ENCODE measurements at places on chromosomes 13 and 19.

DNA sequence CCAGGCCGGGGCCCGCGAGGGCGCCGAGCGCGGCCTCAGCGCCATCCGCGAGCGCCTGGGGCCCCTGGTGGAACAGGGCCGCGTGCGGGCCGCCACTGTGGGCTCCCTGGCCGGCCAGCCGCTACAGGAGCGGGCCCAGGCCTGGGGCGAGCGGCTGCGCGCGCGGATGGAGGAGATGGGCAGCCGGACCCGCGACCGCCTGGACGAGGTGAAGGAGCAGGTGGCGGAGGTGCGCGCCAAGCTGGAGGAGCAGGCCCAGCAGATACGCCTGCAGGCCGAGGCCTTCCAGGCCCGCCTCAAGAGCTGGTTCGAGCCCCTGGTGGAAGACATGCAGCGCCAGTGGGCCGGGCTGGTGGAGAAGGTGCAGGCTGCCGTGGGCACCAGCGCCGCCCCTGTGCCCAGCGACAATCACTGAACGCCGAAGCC lies 3.3 kb downstream of the APOE start:
- DNase-seq = no peak

DNA sequence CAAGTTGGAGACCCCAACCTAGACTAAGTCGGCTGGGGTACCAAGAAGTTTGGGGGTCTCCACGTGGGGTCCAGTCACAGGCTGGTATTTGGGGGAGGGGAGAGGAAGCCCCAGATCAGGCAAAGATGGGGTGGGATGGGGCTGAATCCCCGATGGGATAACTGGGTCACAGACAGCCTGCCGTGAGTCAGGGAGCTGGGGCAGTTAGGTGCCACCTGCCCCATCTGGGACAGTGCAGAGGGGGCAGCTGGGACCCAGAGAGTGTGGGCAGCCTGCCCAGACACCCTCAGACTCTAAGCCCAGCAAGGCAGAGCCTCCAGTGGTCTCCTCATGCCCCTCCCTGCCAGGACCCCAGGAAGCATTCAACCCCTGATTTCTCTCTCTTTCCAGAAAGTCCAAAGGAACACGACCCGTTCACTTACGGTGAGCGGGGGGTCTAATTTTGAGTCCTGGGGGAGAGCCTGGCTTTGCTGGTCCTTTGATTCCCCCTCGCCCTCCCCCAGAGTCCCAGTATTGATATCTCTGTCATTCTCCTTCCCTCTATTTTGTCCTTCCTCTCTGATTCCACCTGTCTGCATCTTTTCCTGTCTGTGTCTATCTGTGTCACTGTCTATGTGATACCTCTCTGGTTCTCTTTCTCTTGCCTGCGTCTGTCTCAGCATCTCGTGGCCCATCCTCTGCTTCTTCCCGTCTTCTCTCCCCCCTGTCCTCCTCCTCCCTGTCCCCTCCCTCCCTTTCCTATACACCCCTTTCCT lies 1.8 kb downstream of the FXYD1 start:
- no peak for DNase-seq

DNA sequence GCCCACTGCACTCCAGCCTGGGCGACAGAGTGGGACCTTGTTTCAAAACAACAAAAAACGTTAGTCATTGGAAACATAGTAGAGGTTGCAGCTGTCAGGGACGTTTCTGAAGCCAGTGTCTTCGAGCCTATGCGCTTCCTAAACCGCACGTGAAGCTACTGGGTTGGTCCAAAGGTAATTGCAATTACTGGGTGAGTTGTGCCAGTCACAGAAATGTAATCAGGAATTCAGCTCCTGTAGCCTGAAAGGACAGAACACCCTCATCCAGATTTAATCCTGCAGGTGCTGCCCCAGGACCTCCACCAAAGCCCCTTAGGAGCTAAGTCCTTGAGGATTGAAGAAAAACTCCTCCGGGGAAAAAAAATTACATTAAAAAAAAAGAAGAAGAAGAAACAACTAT lies 2.4 kb upstream of the RHPN2 start:
- DNase-seq = no peak

- no peak for DNase-seq
Observed at GRCh38 chr13:94218951-94219350, 260.5 kb downstream of the DCT start.

- DNase-seq = no peak
Observed at GRCh38 chr19:44684892-44685863, 13.8 kb upstream of the CEACAM16 start.

DNA sequence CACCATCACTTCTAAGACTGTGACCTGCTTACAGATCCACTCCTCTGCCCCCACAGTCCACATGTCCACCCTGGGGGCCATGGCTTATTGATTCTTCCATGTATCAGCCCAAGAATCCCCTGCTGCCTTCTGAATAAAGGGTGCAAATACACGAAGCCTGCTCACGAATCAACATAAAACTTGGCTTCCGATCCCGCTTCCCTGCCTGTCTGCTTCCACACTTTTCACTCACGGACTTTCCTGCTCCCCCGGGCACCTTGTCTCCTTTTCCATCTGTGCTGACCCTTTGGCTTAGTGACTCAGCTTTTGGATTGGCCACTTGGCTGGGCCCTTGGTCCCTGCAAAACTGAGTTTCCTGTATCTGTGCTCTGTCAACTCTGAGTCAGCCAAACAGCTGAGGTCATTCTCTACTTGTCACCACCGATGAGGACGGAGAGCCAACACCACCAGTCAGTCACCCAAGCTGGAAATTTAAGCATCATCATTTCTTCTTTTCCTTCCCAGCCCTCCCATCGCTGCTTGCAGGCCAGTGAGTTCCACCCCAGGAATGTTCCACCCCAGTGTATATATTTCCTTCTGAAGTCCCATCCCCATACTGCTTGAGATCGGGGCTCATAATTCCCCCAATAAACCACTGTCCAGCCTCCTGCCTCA lies 11.4 kb upstream of the USP12 start:
- no peak for DNase-seq

- DNase-seq = no peak
Observed at GRCh38 chr13:60074397-60074796, 89.3 kb downstream of the DIAPH3 start.

DNA sequence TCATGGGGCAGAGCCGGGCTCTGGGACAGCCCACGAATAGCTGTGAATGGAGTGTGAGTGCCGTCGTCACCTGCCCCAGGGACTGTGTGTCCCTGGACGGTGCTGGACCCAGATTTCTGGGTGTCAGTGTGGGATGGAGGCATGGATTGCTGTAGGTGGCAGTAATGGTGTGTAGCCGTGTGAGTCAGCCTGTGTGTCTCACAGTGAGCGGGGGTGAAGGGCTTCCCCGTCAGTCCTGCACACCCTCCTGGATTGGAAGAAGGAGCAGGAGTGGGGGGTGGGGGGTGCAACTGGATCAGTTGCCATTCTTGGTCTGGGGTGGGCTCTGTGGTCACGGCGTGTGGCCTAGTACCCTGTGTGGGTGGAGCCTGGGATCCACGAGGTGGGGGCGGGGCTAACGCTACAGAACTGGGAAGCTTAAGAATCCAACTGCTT lies 6.5 kb upstream of the LTBP4 start:
- DNase-seq = no peak

- DNase-seq = no peak
Observed at GRCh38 chr13:45670189-45670885, 31.8 kb upstream of the CBY2 start.

DNA sequence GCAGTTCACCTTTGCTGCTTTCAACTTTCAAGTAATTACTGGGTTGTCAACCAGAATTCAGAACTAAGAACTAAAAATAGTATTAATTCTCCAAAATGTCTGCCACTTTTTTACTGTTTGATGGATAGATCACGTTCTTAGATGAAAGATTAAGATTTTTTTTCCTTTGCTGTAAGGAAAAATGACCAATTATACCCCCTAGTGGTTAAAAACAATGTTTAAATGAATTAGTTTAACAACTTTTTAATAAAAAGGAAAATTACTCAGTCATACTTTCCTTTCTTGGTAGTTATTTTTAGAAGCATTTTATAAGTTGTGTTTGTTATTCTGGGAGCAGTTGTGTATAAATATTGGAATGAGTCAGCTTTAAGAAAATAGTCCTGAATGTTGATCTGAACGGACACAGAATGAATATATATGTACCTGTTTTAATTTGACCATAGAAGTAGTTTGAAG lies 4.6 kb downstream of the TM9SF2 start:
- no peak for DNase-seq

GRCh38 chr13:39297664-39298171 lies 259.5 kb downstream of the NHLRC3 start:
- DNase-seq = no peak

DNA sequence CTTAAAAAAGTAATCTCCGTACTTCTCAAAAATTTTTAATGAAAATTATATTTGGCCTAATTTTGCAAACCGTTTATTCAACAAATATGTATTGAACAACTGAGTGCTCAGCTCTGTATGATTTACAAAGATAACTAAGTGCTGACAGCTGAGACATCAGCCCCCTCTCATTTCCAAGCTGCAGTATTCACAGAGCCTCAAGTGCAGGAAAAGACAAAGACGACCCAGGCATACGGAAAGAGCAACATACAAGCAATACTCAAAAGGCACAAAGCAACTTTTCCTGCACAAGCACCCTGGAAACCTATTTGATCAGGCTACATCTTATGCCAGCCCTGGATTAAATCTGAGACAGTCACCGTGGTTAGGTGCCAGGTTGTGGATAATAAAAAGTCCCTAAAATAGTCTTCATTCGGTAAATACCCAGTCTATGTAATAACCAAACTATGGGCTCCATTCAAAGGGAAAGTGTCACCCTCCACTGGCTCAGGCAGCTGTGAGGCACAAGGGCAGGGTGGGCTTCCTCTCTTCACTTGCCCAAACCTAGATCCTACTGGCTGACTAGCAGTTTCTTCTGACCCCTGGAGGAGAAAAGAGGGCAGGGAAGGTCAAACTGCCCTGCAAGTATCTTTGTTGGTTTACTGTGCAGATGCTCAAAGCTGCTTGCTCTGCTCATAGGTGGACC lies 65.5 kb downstream of the TBC1D4 start:
- DNase-seq = no peak

DNA sequence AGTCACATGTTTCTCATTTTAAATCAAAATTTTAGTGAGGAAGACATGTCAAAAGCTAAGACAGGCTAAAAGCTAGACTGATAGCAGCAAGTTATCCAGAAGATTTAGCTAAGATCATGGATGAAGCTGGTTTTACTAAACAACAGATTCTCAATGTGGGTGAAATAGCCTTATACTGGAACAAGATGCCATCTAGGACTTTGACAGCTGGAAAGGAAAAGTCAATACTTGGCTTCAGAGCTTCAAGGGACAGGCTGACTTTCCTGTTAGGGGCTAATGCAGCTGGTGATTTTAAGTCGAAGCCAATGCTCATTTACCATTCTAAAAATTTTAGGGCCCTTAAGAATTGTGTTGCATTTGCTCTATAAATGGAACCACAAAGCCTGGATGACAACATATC lies 455.3 kb upstream of the SLC10A2 start:
- DNase-seq = no peak

DNA sequence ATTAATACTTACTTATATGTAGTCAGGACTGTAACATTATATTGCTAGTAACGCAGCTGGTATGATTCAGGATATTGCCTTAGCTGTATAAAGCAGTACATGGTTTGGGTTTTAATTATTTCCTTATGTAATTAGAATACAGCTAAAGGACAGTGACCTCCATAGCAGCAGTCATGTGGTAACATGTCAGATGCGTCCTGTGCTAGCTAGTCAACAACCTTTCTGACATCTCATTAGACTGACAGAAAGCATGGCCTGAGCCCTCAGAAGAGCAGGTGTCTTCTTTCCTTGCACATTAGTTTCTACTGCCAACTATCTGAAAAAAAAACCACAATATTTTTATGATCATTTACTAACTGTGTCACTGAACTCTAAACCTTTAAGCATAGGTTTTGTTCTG lies 122.2 kb downstream of the MAB21L1 start:
- DNase-seq = no peak

GRCh38 chr13:52707375-52707774 lies 32.2 kb downstream of the CNMD start:
- DNase-seq = no peak

GRCh38 chr13:50393628-50394027 lies 378.4 kb downstream of the KCNRG start:
- no peak for DNase-seq

DNA sequence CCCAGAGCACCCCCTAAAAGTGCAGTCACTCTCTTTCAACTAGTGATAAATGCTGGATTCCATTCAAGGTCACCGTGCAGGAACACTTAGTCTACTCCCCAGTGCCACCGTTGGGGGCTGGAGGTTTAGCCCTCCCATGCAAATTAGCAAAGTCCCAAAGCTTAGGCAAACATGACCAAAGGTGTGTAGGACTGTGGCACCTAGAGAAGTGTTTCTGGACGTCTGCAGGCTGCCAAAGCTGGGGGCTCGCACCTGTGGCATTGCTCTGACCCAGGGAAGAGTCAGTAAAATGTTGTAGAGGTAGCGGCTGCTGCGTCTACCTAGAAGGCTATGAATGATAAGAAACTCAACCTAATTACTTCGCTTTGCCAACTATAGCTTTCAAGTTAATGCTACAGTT lies 13.9 kb downstream of the COL4A1 start:
- no peak for DNase-seq

GRCh38 chr19:20423381-20424197 lies 142.0 kb downstream of the ZNF737 start:
- DNase-seq = no peak

DNA sequence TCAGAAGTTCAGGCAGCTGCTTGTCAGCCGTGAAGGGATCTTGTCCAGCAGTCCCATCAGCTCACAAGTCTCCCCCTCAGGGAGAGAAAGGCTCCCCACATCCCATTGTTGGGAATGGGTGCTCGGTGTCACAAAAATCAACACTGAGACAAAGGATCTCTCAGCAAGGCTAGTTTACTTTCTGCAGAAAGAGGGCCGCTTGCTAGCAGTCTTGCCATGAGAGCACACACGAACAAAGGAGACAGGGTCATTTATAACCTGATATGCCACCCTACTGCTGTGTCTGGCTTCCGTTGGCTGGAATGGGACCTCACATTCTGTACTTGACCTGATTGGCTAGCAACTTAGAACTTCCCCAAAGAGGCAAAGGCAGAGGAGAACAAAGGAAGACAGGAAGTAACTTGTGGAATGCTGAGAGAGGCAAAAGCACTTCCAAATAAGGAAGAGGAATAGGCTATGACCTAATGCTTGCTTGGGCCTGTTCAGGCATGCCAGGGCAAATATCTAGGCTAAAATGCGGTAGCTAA lies 8.7 kb upstream of the IGFL3 start:
- DNase-seq = no peak

GRCh38 chr13:75985132-75985531 lies 349.0 kb downstream of the LMO7 start:
- DNase-seq = no peak

GRCh38 chr19:3580156-3580934 lies 4.9 kb upstream of the GIPC3 start:
- no peak for DNase-seq

DNA sequence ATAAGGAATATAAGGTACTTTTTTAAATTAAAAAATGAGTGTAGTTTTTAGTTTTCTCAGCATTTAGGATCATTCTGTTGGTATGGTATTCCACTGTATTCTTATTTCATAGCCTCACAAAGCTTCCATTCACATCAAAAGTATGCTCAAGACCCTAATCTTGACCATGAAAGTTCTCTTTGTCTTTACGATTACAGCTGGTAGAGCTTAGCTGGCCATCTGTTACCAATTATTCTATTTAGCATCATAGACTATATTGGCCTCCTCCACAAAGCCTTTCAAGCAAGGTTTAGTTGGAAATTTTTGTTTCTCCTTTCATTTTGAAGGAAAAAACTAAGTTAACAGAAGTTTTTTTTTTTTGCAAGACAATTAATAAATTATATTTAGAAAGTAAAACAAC lies 245.1 kb downstream of the KCTD12 start:
- DNase-seq = no peak
